ENCODE measurements at places on chromosomes 4 and X.

DNA sequence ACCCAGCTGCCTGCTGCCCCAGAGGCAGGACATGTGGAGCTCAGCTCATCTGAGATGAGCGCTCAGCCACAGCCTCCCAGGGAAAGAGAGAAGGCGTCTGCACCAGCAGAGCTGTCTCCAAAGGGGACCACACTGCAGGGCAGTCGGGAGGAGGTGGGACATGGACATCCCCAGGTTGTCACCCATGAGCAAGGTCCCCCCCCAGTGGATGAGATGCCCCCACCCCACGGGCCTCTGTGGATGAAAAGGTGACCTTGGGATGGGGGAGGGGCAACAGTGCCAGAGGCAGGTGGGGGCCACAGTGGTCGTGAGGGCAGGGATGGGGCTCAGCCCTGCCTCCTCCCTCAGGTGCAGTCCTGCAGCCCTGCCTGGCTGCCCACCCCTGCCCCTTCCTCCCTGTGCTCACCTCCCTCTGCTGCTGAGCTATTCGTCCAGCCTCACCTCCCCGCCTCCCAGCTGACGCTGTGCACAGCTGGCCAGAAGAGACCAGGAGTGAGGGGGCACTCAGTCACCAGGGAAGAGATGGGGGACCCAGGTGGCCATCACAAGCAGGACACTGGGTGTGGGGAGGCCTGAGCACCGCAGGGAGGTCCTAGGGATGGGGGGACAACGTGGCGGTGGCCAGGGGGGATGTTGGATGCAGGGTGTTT lies 9.3 kb downstream of the NKX1-1 start:
- no peak for DNase-seq

DNA sequence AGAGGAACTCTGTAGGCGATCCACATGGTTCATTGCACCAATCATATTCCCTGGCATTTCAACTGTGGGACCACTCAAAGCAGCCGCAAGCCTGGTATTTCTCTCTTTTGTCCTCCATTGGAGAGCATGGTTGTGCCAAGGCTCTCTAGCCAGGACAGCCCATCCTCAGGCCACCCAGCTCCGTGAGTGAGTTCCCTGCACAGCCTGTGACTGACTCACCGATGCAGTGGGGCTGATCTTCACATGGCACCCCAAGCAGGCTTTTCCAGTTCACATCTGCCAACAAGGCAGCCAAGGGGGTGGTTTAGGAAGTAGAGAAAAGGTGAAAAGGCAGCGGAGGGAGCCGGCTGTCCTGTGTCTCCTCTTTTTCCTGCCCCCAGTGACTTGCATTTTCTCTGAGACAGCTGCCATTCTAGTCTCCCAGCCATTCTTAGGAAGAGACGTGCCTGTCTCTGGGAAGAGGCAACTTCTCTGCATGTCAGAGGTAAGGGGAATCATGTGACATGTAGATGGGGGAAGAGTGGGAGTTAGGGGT lies 69.2 kb downstream of the MID1IP1 start:
- DNase-seq, result no peak

DNA sequence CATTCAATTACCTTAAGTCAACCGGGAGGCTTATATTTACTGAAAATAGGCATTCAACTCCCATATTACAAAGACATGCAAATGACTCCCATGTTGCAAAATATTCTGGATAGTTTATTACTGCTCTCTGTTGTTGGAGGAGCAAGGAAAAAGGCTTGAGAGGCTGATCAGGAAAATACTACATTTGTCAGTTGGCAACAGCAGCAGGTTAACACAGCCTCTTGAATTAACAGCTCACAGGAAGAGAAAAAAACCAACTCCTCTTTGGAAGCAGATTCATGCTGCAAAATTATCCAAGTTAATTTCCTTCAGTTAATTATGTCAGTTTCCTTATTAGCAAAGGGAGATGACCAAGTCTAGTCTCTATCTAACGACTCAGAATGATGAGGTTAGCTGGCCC lies 238.9 kb downstream of the MAML3 start:
- DNase-seq, result no peak

GRCh38 chrX:152913346-152913745 lies 15.5 kb downstream of the ZNF185 start:
- no peak for DNase-seq

- no peak for DNase-seq
These were observed 17.2 kb upstream of the MND1 start for GRCh38 chr4:153327247-153327646.

- no peak for DNase-seq
These were observed 393.8 kb upstream of the FSTL5 start for GRCh38 chr4:162557516-162558106.

GRCh38 chr4:106530821-106531220 lies 162.2 kb upstream of the GIMD1 start:
- peak; percentile 16 for DNase-seq

DNA sequence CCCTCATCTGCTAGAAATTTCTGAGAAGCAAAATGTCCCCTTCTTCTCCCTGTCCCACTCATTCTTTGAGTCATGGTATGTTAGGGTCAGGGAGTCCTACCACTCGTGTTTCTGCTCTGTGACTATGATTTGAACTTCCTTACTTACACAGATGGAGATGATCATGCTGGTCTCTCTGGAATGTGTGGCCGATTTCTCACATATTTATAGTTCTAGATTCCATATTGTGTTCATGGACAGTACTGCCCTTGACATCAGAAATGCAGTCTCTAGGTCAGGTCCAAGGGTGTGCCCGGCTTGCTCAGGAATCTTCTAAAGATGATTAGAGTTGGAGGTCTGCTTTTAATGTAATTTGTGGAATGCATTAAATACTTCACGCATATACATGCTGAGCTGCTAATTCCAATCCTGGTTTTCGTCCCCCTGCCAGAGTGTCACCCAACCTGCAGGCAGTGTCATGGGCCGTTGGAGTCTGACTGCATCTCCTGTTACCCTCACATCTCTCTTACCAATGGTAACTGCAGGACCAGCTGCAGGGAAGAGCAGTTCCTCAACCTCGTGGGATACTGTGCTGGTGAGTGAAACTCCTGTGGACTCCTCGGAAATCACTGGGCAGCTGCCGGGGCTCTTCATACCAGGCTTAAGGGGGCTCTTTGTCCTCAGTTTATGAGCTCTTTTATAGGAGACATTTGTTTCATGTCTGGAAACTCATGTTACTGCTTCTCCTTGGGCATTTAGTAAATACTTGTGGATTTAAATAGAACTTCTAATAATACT lies 214.1 kb upstream of the ANXA3 start:
- DNase-seq, result peak; percentile 31
